Esophagus mucosa (tissue), 1 donor: ENCODE measurements at places on chromosomes 16 and 17.

DNA sequence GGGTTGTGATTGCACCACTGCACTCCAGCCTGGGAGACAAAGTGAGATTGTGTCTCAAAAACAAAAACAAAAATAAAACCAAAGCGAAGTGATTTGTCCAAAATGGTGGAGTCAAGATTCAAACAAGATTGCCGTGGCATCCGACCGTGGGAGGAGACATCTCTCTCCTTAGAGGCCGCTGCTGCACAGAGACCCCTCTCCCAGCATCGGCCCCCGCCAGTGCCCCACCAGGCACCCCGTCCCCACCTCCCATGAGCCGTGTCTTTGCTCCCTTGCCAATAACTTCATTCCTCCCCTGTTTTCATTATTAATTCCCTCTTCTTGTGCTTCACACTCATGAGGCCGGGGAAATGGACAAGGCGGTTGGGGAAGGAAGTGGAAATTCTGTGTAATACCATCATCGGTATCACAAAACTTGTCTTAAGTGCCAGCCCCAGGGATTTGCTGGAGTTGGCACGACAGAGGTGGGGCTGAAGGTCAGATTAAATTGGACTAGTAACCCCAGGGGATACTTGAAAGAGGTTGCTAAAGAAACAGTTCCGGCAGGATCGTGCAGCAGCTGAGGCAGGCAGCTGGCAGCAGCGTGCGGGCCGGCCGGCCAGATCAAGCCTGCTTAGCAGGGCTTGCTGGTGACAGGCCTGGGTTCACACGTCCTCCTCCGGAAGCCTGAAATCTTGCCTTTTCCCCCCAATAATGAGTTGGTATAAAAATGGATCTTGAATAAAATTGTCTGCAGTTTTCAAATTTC is 66.8 kb downstream of the RTN4RL1 start:
- ATAC-seq, result no peak

DNA sequence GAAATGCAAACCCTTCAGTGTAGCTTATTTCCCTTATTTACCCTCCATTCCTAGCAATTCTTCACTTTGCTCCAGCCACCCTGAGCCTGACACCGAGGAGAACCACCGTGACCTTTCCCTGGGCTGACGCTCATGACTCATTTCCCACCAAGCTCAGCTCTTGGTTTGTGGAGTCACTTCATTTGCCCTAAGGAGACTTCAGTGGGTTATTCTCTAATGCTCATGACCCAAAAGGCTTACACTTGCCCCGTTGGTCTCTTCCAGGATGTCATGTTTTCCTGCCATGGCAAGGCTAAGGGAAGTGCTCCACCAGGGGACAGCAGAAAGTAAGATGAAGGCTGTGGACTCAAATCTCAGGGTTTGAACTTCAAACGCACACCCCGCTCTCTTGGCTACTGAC is 161.0 kb downstream of the CBLN1 start:
- no peak for ATAC-seq

DNA sequence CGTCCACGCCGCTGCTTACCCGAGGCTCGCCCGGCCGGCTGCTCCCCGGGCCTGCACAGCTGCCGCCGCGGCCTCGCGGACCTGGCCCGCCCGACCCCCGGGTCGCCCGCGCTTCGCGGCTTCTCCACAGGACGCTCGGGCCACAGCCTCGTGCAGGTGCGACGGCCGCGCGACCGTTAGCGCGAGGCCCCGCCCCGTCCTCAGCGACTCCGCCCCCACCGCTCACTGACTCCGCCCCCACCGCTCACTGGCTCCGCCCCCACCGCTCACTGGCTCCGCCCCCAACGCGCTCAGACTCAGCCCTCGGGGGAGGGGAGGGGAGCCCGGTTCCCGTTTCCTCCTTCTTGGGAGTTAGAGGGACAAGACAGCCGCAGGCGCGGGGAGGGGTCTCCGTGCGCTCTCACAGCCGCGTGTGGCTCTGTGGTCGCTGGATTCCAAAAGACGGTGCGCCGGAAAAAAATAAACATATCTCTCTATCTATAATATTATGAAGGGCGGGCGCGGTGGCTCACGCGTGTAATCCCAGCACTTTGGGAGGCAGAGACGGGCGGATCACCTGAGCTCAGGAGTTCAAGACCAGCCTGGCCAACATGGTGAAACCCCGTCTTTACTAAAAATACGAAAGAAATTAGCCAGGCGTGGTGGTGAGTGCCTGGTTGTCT is at the start of gene MEIOB:
TSS of gene MEIOB (minus strand) at position 191 of the 662 bp plus-strand sequence. CDS start 3,989 bp downstream, outside the sequence.
- ATAC-seq, result peak; percentile 54

- no peak for ATAC-seq
Measured at GRCh38 chr16:86319585-86320236, 190.6 kb upstream of the FOXF1 start.

GRCh38 chr17:2705263-2705662 is 6.3 kb downstream of the CLUH start:
- ATAC-seq, result no peak

DNA sequence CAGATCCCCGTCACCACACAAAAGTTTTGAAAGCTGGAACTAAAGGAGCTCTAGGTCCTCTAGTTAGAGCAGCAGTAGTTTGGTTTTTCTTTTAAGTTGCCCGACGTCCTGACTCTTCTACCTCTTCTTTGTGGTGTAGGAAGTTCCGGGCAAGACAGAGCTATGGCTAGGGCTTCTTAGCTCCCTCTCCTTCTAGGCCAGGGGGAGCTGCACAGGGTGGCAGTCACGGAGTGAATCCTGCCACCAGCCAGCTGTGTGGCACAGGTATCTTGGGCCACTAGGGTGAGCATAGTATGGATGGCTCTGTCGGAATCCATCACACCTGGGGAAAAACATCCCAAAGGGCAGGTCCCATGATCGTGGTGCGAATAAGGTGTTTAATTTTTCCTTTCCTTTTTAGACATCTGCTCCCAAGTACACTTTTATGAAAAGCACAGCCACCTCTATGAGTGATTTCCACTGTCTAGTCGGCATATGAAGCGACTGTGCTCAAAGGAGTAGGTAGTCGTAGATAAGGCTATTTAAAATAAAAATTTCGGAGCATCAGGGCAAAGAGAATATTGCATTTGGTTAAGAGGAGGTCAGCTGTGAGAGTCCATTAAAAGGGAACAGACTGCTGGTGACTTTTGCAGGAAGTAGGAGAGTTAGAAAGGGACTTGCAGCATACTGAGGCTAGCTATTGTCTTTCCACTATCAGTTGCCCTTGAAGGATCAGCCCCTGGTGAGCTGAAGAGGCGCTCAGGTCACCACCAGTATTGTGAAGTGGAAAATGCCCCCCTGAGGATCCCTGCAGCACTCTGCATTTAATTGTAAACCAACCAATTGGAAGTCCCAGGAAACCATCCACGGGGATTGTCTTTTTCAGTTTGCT is 2.1 kb downstream of the PRKCA start:
- no peak for ATAC-seq

GRCh38 chr16:50419116-50419515 is 50.3 kb upstream of the BRD7 start:
- ATAC-seq, result no peak

DNA sequence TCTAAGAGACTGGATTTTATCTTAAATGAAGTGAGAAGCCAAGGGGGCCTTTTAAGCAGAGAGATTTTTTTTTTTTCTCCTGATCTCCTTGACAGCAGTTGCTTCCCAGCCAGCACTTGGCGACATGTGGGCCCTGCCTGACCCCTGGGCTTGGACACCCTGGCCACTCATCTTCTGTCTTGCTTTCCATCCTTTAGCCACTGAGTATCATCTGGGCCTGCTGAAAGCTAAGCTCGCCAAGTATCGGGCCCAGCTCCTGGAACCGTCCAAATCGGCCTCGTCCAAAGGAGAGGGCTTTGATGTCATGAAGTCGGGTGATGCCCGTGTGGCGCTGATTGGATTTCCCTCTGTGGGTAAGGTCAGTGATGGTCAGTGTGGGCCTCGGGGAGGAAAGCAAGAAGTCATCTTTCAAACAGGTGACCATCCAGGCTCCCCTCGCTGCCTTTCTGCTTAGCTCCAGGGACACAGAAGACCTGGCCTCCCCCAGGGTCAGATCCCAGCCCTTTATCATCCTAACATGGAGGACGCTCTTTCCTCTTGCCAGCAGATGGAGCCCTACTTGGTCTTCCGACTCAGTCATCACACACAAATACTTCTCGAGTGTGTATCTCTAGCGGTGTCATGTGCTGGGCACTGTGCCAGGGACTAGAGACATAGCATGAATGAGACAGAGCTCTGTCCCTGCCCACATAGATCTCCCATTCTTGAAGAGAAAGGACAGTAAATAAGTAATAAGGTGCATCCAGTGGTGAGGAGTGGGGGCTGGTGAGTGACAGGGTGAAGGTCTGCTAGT is 6.1 kb downstream of the DRG2 start:
- ATAC-seq, result peak; percentile 47

DNA sequence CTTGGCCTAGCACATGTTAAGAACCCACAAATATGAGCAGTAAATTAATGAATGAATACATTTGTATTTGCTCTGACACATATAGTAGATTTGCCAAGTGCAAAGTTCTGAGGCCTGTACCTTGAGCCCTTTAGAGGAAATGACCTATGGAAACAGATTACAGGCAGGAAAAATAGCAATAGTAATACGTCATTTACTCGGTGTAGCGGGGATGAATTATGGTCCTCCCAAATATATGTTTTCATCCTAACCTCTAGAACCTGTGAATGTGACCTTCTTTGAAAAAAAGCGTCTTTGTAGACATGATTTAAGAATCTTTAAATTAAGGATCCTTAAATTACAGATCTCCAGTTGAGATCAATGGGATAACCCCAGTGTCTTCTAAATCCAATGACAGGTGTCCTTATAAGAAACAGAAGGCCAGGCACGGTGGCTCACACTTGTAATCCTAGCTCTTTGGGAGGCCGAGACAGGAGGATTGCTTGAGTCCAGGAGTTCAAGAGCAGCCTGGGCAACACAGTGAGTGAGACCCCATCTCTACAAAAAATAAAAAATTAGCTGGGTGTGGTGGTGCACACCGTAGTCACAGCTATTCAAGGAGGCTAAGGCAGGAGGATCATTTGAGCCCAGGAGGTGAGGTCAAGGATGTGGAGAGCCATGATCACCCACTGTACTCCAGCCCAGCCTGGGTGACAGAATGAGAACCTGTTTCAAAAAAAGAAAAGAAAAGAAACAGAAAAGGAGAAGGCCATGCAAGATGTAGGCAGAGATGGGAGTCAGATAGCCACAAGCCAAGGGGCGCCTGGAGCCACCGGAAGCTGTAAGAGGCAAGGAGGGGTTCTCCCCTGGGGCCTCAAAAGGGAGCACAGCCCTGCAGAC is 5.1 kb upstream of the ITPRIPL2 start:
- ATAC-seq, result no peak

DNA sequence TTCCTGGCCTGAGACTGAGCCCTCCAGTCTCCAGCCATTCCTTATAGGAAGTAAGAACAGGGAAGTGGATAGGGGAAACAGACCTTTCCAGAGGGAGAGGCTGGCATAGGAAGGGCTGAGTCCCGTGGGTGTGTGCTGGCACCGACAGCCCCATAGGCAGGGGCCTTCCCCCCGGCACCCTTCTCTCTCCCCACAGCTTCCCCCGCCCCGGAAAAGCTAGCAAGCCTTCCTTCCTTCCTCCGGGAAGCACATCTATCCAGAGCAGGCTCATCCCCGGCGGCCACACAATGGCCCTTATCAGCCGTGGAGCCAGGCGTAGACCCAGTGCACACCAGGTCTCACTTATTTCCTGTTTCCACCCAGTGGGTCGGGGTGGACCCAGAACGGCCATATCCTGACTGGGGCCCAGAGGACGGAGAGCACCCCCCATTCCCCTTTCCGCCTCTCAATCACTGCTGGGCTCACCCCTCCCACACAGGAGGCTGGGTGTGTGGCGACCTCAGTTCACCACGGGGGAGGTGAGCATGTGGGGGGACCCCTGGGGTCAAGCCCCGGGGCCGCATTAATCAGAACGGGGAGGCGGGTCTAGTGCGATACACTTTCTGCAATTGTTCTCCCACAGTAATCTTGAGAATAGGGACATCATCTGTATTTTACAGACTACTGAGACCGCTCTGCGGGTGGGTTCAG is 950 bp upstream of the MYO1C start:
- ATAC-seq, result no peak

GRCh38 chr17:4045487-4045886 is 81.2 kb upstream of the ATP2A3 start:
- ATAC-seq, result no peak

GRCh38 chr17:44557651-44558285 is 484 bp downstream of the FZD2 start:
- ATAC-seq, result peak; percentile 43

GRCh38 chr16:70575376-70575775 is 51.8 kb downstream of the SF3B3 start:
- no peak for ATAC-seq

DNA sequence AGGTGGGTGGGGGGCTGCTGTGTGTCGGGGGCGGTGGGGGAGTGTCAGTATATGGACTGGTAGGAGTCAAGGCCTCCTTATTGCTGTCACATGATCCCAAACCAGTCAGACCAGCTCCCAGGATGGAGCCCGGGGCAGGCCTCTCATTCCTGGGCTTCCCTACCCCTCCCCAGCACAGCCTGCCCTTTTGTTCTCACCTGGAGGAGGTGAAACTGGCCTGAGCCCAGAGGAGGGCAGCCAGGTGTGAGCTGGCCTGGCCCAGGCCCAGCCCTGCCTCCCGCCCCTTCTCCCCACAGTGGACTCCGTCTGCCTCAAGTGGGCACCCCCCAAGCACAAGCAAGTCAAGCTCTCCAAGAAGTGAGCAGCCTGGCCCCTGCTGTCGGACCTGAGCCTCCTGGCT is 4.6 kb downstream of the PRSS8 start:
- ATAC-seq, result peak; percentile 74

DNA sequence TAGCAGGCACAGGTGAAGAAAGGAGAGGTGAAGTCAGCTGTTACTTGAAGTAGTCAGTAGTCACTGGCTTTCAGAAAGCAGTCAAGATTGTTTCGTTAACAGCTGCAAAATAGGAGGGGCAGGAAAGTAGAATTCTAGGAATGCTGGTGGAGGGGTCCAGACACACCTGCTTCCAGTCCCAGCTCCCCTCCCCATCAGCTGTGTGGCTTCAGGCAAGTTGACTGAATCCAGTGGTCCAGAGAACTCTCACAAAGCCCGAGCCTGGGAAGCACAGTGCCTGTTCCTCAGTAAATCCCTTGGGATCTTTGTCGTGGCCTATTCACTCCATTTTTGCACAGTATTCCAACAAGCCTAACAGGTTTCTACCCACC is 4.6 kb upstream of the SOCS1 start:
- ATAC-seq, result no peak

- no peak for ATAC-seq
Measured at GRCh38 chr17:17626151-17626805, 34.8 kb upstream of the PEMT start.

DNA sequence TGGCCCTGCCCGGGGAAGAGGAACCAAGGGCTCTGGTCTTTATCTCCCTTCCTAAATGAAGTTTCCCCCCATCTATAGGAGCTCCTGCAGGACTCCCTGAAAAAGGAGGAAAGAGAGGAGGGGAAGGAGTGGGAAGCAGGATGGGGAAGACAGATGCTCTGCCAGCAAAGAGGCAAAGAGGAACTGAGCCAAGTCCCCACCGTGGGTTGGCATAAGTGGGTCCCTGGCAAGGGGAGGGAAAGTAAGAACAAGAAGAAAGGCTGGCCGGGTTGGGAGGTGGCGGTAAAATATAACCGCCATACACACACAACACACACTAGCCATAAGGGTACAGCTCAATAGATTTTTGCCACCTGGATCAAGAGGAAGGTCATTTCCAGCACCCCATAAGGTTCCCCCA is 6.1 kb upstream of the EIF1 start:
- ATAC-seq, result no peak
